Smooth muscle cell of the brain vasculature (primary cell): ENCODE measurements at places on chromosomes 5 and 9.

DNA sequence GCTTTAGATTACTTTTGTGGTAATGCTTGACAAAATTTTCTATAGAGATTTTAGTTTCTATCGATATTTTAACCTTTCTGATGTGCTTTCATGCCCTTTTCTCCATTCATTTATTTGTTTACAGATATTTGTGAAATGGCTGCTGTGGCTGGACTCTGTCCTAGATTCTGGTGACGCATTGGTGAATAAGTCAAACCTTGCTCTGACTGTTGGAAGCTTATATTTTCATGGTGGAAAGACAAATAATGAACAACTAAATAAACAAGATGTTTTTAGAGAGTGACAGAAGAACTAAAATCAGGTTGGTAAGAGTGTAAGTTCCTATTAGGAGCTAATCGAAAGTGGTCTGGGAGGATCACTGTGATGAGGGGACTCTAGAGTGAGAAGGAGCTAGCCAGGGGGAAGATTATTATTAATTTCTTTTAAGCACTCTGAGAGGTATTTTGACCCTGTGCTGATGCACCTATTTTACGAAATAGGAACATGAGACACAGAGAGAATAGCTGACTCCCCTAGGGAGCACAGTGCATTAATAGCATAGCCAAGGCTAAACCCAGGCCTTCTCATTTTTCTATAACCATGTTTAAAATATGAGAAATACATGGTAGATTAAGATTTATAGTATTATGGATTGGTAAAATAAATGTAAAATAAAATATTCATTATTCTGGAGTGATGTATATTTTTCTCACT lies 411.9 kb upstream of the ARRDC3 start:
- DNase-seq, result no peak

DNA sequence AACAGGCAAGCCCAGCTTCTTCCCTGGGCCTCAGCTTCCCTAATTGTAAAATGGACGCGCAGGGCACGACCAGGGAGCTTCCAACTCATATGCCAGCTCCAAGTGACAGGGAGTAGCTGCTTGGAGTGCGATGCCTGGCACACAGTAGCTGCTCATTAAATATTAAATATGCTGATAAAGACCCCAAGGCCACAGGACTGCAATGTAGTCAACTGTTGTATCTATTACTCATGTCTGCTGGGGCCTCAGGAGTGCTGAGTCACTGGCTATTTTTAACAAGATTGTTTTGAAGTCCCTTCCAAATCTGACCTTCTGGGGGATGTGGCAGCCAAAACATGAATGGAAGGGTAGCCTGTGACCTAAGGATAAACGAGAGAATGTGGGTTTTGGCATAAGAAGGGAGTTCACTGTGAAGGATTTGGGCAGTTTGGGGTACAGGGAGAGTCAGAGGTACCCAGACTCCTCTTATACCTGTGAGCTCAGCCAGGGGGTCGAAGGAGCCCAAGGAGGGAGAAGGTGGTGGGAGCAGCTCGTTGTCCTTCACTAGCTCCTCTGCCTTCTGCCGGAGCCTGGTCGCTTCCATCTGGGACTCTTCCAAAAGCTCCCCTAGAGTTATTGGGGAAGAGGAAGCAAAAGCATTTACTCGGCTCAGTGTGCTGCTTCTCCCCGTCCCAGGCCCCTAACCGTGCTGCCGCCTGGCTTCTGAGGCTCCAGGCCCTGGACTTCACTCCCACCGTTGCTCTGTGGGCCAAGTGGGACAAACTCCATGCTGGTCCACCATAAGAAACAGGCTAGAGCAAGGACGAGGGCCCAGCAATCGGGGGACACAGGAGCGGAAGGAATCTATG lies 17.5 kb downstream of the TNIP1 start:
- no peak for DNase-seq

- peak; percentile 24 for DNase-seq
These were observed 52.5 kb downstream of the NR3C1 start for GRCh38 chr5:143350751-143351602.

GRCh38 chr5:35971186-35971877 lies 19.9 kb downstream of the UGT3A1 start:
- DNase-seq, result no peak

- no peak for DNase-seq
These were observed 311.8 kb upstream of the KIF2A start for GRCh38 chr5:61994171-61994570.

DNA sequence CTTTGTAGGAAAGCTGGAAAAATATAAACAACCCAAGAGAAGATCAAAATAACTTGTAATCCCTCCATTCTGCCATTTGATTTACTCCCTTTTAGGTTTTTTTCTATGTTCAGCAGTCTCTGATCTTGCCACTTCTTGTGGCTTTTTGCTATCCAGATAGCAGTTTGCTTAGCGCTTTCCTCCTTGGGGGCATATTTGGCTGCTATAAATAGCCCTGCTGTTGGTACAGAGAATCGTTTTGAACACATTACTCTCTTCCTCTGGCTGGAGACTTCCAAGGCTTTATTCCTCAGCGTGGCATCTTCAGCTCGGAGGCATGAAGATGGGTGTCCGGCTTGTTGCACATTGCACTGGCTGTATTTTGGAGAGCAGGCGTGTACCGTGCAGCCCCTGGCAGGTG lies 38.6 kb downstream of the HMCN2 start:
- no peak for DNase-seq

- DNase-seq, result no peak
These were observed 33.5 kb downstream of the ANXA6 start for GRCh38 chr5:151123897-151124751.

- DNase-seq, result no peak
These were observed 11.3 kb downstream of the PDGFRB start for GRCh38 chr5:150144246-150144801.

DNA sequence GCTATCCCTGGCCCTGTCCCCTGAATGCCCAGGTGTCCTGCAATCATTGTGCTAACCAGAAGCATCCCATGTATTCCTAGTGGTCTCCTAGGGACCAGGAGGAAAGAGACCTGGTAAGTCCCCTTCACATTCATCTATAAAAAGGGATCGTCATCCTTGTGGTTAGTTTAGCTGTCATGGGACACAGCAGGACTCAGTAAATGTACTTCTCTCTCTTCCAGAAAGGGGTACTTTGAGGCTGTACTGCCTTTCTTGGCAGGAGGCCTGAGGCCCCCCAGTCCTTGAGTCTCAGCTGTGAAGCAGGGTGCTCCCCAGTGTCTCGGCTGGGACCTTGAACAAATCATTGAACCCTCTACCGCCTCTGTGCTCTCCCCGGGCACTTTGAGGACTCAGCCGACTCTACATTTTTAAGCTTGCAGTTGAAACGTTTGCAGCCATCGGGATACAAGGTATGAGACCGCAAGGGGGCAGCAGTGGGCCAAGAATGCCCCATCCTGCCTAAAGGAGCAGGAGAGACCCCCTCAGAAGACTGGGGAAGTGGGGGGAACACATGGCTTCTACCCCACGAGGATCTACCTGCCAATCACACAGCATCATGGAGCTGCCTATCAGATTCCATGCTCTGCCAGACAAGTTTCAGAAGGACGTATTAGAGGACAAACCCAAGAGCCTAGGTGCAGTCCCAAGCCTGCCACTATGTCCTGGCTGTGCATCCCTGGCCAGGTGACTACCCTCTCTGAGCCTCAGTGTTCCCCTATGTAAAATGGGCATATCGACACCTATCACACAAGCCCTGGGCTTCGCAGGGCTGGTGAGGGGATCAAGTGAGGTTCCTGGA lies 2.4 kb upstream of the PHYKPL start:
- DNase-seq, result no peak

DNA sequence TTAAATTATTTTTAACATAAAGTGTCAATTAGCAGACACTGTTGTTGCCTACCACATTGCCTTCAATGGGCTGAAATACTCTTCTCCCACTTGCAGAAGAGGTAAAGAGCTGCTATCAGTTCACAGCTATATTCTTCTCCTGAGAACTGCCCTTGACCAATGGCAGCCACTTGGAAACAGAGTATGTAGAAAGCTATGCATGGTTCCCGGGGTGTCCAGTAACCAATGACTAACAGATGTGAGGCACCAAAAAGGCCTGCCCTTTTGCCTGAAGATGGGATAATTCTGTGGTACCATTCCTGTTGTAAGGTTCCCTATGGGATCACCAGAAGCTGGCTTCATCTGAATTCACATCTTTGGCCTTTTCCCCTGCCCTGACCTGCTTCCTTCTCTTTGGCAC lies 181.4 kb upstream of the MAP3K1 start:
- DNase-seq, result no peak

DNA sequence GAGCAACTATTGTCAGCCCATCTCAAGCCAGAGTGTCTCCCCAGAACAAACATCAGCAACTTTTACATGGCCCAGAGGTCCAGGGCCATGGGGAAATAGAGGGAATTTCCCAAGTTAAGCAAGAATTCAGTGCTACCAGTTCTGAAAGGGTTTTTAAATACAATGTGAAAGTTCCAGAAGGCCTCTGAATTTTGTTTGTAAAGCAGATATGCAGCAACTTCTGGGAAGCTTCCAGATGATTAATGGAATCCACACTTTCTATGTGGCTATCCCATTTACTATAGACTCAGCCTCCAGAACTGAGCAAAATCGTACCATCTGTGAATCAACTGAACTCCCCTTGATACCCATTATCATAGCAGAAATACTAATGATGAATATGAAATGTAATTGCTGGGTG lies 93.8 kb downstream of the FEM1C start:
- no peak for DNase-seq

GRCh38 chr9:113803811-113804589 lies 72.1 kb upstream of the ZNF618 start:
- no peak for DNase-seq

DNA sequence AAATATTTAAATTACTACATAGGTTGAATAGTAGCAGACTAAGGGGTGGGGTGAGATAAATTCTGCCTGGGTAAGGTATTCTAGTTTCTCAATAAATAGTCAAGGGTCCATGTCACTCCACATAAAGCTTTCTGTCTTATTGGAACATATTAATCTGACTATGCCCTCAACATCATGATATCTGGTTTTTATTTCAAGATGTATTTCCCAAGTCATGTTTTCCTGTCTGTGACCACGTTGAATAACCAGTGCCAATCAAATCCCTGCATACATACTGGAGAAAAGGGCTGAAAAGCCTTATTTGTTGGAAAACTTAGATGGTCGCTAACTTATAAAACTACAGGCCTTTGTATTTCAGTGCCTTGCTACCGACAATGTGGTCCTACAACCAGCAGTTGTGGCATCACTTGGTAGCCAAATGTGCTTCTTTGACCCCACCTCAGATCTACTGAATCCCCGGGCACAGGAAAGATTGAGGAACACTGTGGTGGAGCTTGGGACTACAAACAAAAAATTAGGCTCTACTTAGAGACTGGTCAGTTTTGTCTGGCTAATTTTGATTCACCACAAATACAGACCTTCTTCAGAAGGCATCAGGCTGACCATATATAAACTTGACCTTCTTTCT lies 39.4 kb downstream of the ALDH1A1 start:
- no peak for DNase-seq

DNA sequence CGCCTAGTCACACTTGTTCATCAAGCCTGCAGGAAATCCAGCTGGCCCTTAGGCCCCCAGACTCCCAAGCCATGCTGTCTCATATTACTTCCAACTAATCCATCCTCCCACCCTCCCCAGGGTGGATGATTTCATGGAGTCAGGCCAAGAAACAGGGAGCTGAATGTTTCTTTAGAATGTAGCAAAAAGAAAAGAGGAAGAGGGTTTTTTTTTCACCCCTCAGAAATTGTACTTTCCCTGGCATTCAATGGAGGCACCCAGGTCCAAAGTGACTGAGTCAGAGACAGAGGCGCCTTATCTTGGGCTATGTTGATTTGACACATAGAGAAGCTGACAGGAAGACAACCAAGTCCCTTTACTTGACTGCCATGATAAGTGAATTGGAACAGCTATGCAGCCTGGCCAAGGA lies 260.2 kb upstream of the NR4A3 start:
- no peak for DNase-seq

DNA sequence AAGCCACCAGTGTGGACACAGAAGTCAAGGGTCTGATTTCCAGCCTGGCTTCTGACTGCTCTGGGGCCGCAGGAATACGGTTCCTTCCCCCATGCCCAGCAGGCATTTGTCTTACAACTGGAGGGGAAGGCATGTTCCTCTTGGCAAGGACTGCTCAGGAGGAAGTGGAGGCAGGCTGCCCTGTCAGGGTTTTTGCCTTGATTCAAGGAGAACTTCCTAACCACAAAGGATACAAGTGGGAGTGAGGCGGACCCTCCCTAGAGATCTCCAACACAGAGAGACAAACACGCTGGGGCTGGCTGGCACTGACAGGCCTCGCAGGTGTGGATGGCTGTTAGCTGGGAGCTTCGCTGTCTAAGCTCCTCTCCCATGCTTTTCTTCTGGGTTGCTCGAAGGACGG lies 19.1 kb downstream of the TGFBI start:
- no peak for DNase-seq
